ENCODE measurements at places on chromosomes 3 and 15. TPM values are rescaled to one million over a fixed set of nuclear protein-coding genes. Genes with fewer than 3 reads are reported as not detected.

The THPO gene
- not detected for total RNA-seq

The CCDC39 gene
- total RNA-seq, result not detected

The CYP8B1 gene
- not detected for total RNA-seq

The RBP2 gene
- not detected for total RNA-seq

The FAM3D gene
- not detected for total RNA-seq

The CPN2 gene
- not detected for total RNA-seq

The FGD5 gene
- not detected for total RNA-seq

The MYNN gene
- 14.2 TPM for total RNA-seq

The ZNF35 gene
- total RNA-seq, result 2.0 TPM

The SERINC4 gene
- 0.46 TPM for total RNA-seq

The DALRD3 gene
- total RNA-seq, result 26.0 TPM

The RAB6B gene
- total RNA-seq, result 0.51 TPM

The TAGLN3 gene
- 3.5 TPM for total RNA-seq

The IL17RB gene
- total RNA-seq, result 0.69 TPM

The FAM162A gene
- total RNA-seq, result 181 TPM

The CILP gene
- not detected for total RNA-seq

The TNNC1 gene
- 4.2 TPM for total RNA-seq

The ACOX2 gene
- not detected for total RNA-seq

The SLC2A2 gene
- total RNA-seq, result not detected
